ENCODE measurements at places on chromosomes 5 and 9.

- no peak for DNase-seq
Observed at GRCh38 chr5:58497386-58497785, 6.2 kb downstream of the GAPT start.

DNA sequence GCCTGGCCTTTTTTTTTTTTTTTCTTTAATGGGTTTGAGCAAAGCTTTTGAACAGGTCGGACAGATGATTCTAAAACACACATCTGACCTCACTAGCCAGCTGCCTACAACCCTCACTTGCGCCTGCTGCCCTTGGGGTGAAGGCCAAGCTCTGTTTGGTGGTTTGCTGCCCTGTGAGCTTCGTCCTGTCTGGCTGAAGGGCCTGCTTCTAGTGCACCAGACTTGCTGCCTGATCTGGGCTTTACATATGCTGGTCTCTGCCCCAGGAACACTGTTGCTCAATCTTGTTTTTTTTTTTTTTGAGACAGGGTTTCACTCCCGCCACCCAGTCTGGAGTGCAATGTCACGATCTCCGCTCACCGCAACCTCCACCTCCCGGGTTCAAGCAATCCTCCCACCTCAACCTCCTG lies 16.4 kb upstream of the DOLPP1 start:
- DNase-seq, result no peak

DNA sequence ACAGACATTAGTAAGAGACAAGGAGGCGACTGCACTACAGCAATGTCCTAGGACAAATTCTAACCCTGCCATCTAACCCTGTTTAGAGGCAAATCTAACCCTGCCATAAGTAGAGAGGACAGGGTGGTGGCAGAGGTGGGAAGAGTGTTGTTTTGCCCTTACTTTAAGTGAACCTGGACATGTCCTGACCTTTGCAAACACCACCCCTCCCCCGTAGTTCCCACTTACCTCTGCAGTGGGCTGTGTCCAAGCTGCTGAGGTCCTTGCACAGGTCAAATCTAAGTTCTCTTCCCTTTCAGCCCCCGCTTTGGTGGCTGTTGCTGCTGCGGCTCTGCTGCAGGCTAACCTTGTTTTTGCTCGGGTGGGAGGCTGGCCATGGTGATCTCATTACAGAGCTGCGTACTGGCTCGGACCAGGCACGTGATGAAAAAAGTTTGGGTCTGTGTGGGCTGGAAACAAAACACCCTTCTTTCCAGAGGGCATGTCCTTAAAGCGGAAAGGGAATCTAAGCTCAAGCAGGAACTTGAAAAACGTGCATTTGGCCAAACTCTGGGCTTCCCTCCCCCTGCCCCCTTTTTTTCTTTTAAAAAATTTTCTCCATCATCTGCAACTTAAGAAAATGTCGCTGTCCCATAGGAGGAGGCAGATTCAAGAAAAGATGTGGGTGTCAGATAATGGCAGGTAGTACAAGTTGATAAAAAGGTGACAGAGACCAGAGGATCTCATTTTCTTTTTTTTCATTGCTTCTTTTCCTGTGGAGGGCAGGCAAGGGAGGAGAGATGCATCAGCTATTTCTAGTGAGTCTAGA lies at the start of gene FAXDC2:
TSS of gene FAXDC2 (minus strand) at position 349 of the 808 bp plus-strand sequence. CDS start 12,425 bp downstream, outside the sequence.
- DNase-seq, result no peak

DNA sequence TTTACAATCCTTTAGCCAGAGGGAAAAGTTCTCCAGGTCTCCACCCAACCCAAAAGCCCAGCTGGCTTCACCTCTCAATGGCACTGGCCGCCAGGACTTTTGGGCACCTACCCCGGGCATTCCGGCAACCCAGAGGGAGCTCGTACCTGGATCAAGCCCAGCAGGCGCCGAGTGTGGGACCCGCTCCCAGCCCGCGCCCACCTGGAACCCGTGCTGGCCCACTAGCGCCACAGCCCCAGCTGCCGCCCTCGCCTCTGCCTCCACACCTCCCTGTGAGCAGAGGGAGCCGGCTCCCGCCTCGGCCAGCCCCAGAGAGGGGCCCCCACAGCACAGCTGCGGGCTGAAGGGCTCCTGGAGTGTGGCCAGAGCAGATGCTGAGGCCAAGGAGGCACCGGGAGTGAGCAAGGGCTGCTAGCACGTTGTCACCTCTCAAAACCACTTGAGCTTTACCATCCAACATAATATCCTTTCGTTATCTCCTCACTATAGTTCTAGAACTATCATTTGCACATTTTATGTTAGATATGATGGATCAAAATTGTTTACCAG lies 69.7 kb downstream of the GCNT1 start:
- DNase-seq, result no peak

- peak; percentile 81 for DNase-seq
Observed at GRCh38 chr9:31347082-31347617, 1037.3 kb upstream of the ACO1 start.

GRCh38 chr5:140966293-140967225 lies at the start of gene PCDHAC2:
Gene PCDHAC2 (plus strand): TSS chr5:140966476. CDS start chr5:140966767, 291 bp downstream.
- no peak for DNase-seq

DNA sequence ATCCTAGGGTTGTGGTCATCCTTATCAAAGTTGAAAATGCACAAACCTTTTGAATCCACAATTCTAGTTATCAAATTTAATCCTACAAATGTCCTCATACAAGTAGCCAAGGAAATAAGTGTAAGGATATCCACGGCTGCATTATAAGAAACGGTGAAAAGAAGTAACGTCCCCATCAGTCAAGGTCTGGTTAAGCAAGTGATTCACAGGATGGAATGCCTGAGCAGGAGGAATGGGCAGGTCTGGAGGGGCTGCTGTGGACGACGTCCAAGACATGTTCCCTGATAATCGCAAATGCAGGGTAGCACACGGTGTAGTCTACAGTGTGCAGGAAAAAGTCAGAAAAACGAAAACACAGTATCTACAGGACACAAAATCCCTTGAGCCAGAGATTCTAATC lies 118.6 kb downstream of the ADAMTS2 start:
- DNase-seq, result no peak

GRCh38 chr5:15008476-15008875 lies 136.9 kb upstream of the ANKH start:
- no peak for DNase-seq

DNA sequence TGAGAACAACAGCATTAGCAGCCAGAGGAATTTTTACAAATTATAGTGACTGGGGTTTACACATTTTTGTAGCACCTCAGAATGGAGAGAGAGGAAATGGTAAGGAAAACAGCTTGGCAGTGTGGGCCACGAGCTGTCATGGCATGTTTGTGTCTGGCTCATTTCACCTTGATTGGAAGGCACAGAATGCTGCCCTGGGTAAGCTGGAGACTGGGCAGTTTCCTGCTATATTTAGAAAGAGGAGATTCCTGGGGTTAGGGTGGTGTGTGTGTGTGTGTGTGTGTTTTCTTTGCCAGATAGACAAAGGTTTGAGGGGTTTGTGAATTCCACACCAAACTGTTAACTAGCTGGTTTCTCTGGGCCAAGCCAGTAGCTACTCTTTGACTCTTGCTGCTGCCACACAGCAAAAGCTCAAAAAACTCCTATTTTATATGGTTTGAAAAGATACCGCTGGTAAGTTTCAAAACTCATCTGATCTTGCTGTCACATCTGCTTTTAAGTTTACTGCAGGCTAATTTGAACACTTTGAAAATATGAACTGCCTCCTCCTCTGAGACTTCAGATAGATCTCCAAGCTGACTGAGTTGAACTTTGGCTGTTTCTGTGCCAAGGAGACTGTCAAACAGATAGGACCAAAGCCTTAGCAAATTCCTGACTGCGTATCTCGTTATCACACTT lies 9.1 kb downstream of the ARHGAP26 start:
- DNase-seq, result no peak

DNA sequence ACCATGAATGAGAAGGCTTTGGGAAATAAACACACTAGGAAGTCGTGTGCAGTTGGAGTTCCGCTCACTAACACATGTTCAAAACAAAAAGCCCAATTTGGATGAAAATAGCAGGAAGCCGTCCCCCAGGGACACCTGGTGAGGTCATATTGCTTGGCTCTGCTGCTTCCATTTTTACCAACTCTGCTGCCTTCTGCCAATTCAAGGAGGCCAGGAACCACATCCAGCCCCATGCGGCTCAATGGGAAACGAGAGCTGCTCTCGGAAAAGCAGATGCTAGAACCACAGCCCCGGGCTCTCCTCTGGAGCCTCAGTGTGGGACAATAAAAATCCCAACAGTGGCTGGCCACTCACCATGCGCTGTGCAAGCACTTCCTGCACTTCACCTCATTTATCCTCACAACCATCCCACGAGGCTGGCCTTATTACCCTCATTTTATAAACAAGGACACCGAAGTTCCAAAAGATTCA lies 13.4 kb downstream of the ADAM19 start:
- no peak for DNase-seq

DNA sequence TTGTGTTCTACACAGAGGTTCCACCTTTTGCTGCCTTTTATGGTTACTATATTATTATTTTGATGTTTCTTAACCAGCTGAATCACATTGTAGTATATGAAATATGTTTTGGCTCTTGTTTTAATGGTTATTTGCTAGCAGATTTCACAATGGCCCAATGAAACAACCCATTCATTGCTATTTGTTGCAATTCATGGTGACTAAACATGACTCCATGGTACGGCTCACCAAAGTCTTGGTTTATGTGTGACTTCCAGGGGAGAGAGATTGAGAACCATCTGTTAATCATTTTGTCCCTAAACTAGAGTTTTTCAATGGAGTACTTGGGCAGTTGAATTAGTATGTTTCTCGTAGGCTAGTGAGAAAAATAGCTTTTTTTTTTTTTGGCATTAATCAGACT lies 108.4 kb downstream of the GHR start:
- no peak for DNase-seq

GRCh38 chr9:98259791-98260190 lies 4.3 kb upstream of the TBC1D2 start:
- DNase-seq, result no peak

- no peak for DNase-seq
Observed at GRCh38 chr9:86340356-86341006, 13.7 kb downstream of the TUT7 start.

DNA sequence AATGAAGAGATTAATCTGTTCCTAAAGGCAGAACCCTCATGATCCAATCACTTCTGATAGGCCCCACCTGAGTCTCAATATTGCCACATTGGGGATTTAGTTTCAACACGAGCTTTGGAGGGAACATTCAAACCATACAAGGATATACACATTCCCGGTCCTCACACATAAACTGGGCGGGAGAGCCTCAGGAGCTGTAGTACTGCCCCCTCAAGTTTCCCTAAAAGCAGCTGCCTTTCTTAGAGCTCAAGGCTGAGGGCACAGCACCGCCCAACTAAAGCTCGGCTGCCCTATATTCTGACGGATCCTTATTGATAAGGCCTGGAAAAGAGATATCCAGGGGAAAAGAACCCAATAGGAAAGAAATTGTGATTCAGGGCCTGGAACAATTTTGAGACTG lies 83.0 kb downstream of the GADD45G start:
- DNase-seq, result no peak

DNA sequence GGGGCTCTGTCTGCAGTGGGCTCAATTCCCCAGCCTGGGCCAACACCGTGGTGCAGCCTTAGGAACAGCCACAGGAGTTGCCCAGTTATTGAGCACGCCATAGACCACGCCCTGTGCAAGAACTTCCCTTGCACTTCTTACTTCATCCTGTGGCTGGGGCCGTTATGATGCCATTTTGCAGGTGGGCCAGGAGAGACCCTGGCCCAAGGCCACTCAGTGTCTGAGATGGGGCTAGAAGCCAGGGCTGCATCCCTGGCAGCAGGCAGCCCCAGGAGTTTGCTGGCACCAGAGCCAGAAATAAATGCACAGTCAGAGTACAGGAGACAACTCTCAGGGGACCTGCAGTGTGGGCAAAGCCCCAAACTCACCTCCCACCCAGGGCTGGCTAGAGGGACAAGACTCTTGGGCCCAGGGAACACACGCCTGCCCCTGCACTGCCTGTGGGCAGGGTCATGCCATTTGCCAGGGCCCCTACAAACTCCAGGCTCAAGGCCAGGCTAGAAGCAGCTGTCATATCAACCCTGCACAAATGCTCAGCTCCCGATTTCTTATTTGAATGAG lies 6.7 kb downstream of the CORO2A start:
- DNase-seq, result no peak

- DNase-seq, result no peak
Observed at GRCh38 chr5:107129051-107129450, 541.7 kb downstream of the EFNA5 start.

DNA sequence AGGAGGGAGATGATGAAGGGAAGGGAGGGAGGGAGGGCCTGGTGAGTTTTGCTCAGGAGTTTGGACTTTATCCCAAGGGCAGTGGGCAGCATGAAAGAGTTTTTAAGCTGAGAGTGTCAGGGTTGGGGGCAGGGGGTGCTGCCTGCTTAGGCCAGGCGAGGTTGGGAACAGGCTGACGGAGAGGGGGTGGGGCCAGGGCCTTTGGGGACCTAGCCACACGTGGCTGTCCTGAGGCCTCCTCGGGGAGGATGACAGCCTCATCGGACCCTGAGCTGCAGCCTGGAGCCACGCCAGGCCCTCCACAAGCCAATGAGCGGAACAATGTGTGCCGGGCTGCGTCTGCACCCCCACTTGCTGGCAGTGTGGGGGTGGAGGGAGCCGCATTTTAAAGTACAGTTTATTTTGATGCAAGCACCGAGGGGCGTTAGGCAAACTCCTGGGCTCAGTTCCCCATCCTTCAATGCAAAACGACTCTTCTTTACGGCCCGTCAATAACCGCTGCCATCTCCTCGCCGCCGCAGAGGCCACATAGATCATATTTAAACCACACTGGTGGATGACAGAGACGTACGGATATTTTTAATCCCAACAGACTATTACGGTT lies 5.3 kb upstream of the RXRA start:
- no peak for DNase-seq

DNA sequence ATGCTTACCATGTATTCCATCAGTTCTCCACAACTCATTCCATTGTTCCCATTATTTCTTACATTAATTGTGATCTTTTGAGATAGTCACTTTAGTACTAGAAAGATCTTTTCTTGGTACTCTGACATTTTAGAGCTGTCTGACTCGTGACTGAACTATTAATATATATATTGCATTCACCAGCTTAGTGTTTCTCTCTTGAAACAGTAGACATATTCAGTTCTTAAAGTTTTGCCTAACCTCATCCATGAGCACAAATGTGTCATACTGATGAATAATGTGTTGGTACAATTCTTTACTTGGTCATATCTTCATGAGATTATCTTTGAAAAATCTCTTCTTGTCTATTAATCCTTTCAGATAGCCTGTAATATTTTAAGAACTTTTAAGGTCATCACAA lies 74.3 kb downstream of the NLN start:
- DNase-seq, result no peak

- DNase-seq, result no peak
Observed at GRCh38 chr5:54764102-54765090, 221.0 kb downstream of the ESM1 start.

DNA sequence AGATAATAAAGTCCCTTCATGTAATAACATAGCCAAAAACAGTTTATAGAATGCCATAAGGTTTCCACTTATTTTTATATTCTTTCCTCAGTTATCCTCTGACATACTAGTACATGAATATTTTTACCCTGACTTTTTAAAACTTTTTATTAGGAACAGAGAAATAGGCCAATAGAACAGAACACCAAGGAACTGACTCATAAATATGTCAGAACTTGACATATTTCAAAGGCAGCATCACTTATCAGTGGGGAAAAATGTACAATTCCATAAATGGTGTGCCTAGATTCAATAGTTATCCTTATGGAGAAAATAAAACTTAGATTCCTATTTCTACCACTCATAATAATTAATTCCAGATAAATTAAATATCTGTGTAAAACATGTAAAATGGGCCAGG lies 9.4 kb downstream of the STARD4 start:
- no peak for DNase-seq

- no peak for DNase-seq
Observed at GRCh38 chr5:67315082-67315989, 118.7 kb upstream of the CD180 start.

Data from naive thymus-derived CD4-positive, alpha-beta T cell (primary cell).